Activated CD4-positive, alpha-beta T cell treated with anti-CD3 and anti-CD28 coated beads, Interleukin-2, amount 50 U/mL, for 24 hours (primary cell): ENCODE measurements at places on chromosomes 5 and 9.

DNA sequence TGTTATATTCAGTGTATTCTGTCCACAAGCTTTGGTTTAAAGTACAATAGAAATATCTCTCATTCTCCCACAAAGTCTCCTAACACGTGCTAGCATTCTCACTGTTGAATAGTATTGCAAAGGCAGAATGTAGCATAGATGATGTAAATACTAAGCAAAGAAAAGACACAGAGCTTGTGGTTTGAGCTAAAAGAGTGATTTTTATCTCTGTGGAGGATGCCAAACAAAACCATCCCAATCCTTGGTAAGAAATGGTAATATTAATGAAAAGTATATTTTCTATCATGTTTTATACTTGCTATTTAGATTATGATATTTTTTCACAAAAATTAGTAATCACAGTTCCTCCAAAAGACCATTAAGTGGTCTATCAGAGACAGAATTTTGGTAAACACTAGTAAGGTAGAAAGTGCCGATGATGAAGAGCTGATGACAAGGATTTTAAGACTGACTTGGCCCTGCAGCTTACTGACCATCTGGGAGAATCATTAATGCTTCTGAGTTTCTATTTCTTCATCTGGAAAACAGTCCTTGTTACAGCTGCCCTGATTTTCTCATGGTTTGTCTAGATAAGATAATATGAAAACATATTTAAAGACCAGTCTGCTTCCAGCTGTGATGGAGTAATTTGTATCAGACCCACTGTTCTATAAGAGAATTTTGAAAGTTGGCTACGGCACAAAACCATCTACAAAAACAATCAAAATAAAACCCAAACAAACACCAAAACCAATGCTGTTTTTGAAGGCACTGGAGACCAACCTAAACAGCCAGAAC, 510.2 kb downstream of the SPATA31D1 start:
- no peak for DNase-seq

DNA sequence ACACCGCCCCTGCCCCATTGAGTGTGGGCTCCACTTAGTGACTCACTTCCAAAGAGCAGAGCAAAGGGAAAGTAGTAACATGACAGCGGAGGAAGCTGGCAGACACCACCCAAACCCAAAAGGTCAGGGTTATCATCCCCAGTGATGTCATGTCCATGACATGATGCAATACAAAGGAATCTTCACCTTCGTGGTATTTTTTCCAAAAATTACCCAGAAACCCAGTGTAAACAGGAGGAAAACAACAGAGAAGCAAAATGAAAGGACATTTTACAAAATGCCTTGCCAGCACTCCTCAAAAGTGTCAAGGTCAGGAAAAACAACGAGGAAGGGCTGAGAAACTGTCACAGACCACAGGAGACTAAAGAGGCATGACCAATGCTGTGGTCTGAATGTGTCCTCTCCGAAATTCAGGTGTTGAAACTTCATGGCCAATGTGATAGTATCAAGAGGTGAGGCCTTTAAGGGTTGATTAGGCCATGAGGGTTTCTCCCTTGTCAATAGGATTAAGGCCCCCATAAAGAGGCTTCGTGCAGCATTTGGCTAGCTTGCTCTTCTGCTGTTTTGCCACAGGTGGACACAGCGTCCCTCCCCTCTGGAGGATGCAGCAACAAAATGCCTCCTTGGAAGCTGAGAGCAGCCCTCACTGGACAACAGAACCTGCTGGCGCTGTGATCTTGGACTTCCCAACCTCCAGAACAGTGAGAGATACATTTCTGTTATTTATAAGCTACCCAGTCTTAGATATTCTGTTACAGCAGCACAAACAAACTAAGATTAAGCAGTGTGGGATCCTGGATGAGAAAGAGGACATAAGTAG, 30.5 kb upstream of the MED10 start:
- DNase-seq, result no peak

GRCh38 chr9:82891321-82891720, 171.6 kb downstream of the RASEF start:
- no peak for DNase-seq

DNA sequence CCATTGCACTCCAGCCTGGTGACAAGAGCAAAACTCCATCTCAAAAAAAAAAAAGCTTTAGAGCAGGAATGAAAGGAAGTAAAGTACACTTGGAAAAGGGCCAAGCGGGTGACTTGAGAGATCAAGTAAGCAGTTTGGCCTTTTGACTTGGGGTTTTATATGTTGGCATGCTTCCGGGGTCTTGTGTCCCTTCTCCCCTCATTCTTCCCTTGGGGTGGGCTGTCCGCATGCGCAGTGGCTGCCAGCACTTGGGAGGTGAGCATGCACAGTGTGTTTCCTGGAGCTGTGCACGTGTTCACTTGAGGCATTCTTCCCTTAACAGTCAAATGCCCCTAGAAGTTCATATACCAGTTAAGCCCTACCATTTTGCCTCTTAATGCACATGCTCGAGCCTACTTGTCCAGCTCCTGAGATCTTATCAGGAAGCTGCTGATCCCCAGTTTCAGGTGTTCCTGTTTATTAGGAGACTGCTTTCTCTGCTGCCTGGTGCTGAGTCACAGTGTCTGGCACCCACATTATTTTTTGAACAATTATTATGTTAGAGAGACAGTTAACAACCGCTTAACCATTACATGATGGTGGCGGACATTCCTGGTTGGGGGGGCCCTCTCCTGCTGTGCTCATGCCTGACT, 32.6 kb upstream of the PRRC2B start:
- peak; percentile 16 for DNase-seq

- no peak for DNase-seq
Measured at GRCh38 chr5:143054480-143054941, 284.3 kb downstream of the ARHGAP26 start.

GRCh38 chr9:115649991-115650472, 503.6 kb upstream of the PAPPA start:
- DNase-seq, result no peak

- DNase-seq, result no peak
Measured at GRCh38 chr9:74691058-74691457, 193.9 kb downstream of the RORB start.

GRCh38 chr9:69497816-69498215, 172.8 kb downstream of the ENTREP1 start:
- no peak for DNase-seq

- DNase-seq, result no peak
Measured at GRCh38 chr5:72644296-72644695, 137.1 kb upstream of the ZNF366 start.

GRCh38 chr5:1930880-1931603, 48.3 kb upstream of the IRX4 start:
- no peak for DNase-seq

DNA sequence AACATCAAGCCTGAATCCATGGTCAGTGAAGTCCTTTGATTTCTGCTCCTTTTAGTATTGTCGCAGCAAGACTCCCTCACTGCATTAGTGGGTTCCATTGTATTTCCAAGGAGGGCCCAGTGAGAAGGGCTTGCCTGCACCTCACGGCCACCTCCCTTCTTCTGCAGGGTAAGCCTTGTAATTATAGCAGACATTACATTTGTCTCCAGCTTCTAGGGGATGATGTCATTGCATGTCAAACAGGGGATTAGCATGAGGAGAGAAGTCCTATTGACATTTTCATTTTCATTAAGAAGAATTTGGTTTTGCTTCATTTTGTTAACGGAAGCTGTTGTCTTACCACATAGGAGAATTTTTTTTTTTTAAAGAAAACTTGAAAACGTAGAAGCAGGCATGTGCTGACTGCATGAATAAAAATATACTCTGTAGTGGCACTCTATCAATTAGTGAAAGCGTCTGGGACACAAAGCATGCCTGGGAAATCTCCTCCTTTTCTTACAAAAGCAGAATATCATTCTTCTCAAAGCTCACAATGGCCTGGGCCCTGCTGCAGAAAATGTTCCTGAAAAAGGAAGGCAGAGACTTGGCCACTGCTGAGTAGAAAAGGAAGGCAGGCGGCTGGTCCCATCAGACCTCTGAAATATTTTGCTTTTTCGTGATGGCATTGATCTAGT, 27.1 kb downstream of the MAP1B start:
- no peak for DNase-seq

- no peak for DNase-seq
Measured at GRCh38 chr5:125409234-125409860, 662.9 kb upstream of the ZNF608 start.

DNA sequence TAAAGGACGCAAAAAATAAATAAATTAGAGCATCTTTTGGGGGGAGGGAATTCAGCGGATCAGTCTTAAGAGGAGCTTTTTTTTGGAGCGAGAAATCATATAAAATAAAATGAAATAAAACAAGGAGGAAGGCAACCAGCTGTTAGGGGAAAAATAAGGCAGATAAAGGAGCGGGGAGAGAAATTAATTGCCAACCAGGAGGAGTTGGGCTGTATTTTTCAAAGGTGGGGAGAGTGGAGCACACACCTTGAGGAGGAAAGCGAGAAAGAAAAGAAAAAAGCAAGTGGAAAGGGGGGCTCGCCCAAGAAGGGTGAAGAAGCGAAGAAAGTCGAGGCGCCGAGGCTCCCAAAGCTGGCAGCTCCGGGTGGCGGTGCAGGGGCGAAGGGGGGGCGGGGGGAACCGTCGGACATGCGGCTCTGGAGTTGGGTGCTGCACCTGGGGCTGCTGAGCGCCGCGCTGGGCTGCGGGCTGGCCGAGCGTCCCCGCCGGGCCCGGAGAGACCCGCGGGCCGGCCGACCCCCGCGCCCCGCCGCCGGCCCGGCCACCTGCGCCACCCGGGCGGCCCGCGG, at the start of gene PAPPA:
Gene PAPPA, plus strand, starts transcription at position 27 of the 569 bp plus-strand sequence. Its CDS starts 382 bp downstream, at position 409.
- DNase-seq, result no peak

DNA sequence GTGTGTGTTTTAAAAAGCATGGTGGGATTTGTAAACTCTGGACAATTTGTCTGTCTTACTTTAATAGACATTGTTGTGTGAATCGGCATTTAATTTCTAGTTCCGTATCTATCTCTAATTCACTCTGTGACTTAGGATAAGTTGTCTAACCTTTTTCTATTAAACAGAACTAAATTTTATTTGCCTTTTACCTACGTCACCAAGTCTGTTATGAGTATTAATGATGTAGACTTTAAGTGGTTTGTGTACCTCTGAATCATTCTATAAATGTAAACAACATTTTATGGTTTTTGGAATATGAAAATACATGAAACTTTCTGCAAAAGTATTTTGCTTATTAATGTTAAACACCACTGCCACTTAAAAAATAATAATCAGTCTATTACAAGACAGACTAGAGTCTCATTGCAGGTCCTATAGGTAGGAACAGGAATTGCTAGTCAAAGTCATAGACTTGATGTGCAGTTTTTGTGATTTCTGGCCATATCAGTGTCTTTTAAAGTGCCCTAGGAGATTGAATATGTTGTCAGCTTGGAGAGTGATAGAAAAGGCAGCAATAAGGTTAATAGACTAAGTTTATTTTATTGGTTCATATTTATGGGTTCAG, 5.6 kb downstream of the RBM27 start:
- DNase-seq, result no peak

DNA sequence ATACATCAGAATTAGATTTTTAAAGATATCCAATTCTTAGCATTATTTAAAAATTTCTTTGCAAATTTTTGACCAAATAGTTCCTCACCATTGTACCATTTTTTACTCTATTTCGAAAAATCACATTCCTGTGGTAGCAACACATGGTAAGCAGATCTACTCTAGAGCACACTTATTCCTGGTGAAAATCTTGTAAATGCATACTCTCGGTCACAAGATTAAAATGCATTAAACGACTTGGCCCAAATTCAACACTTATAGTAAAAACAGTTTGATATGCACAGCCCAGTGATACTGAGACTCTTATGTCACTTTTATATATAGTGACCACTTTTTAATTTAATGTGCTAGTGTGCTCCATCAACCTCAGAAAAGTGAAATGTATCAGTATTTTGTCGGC, 208.8 kb upstream of the TARS1 start:
- no peak for DNase-seq
